ENCODE measurements at places on chromosomes 16 and 17.

- DNase-seq: no peak
- H3K4me3 ChIP-seq: no peak overlapping the region
- no peaks in the 10 kb centered on the region for H3K27me3 ChIP-seq
- no peaks in the 10 kb centered on the region for H3K36me3 ChIP-seq
- H3K27ac ChIP-seq: no peak overlapping the region
- no peaks in the 10 kb centered on the region for H3K4me1 ChIP-seq
These were observed 298.0 kb upstream of the PMFBP1 start for GRCh38 chr16:72469932-72470331.

DNA sequence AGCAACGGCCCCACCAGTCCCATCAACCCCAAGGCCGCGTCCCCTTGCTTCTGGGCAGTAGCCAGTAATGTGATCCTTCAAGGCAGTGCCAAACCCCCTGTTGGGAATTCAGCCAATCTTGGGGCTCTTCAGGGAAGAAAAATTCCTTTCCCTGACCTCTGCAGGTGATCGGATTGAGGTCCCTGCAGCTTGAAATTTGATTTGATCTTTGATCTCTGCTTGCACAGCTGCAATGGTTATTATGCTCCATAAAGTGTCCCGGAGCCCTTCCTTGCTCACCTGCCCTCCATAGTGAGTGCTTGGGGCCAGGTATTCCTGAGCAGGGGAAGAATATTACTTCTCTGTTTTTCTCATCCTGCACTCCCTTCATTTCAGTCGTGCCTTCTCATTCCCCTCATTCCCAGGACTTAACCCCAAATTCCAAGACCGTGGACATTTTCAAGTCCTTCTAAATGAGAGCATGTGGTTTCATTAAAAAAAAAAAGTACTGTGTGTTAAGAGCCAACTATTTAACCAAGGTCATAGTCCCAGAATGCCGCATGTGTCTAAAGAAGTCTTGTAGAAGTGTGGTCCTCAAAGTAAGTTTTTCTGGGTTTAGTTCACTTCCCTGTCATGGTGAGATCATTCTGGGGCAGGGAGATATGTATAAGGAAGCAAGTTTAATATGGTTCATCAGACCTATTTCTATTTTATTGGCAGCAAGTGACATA is 56.3 kb downstream of the SOX9 start:
- peaks cover 9% of the 10 kb centered on the region for H3K27me3 ChIP-seq
- H3K4me1 ChIP-seq: no peaks in the 10 kb centered on the region

- peaks cover 11% of the 10 kb centered on the region for H3K27me3 ChIP-seq
- H3K27ac ChIP-seq: no peak overlapping the region
- H3K36me3 ChIP-seq: no peaks in the 10 kb centered on the region
These were observed 25.3 kb upstream of the MTMR4 start for GRCh38 chr17:58539698-58540097.

DNA sequence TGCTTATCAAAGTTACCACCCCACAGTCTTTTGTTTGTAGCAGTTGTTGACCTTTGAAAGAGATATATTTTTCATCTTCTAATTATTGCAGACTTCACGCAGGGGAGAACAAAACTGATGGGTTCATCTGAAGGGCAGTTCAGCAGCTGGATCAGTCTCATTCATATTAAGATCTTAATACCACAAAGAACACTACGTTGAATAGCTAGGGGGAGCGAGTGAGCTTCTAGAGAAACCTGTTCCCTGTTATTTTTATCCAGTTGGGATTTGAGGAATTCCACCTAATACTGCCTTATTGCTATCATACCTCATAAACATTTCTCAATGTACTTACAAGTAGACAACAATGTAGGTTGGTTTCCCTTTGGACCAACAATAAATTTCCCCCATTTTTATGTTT is 306.1 kb upstream of the KIF2B start:
- no peak overlapping the region for H3K4me3 ChIP-seq
- DNase-seq: no peak
- H3K27me3 ChIP-seq: no peaks in the 10 kb centered on the region
- H3K36me3 ChIP-seq: no peaks in the 10 kb centered on the region

DNA sequence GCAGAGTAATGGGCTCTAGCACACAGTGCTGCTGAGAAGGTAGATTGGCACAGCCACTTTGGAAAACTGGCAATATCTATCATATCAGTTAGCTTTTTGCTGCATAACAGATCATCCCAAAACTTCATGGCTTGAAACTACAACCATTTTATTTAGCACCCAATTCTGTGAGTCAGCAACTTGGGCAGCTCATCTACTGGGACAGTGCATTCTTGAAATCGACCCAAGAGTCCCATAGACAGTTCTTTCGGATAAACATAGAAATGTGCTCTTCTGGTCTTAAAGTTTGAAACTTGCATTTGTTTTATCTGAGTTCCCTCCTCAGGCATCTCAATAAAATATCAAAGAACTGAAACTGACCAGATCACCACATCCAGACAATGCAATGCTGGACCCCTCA is 76.7 kb downstream of the CEP112 start:
- H3K27ac ChIP-seq: no peak overlapping the region
- peaks cover 2% of the 10 kb centered on the region for H3K36me3 ChIP-seq
- no peaks in the 10 kb centered on the region for H3K27me3 ChIP-seq

DNA sequence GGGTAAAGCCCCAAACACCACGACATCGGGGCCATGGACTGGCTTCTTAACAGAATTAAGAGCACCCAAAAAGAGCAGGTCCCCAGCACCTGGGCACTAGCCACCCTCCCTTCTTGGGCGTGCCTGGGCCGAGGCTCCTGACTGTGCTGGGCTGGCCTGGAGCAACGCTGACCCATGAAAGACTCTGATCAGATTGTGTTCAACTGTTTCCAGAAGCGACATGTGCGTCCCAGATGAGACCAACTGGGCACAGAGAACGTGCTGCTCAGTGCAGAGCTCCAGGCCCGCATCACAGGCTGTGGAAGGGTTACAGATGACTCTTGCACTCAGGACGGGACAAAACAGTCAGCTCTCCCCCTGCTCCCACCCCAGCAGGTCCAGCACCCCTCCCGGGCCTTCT is 100.7 kb downstream of the KCNJ12 start:
- H3K4me1 ChIP-seq: no peaks in the 10 kb centered on the region
- peaks cover 4% of the 10 kb centered on the region for H3K36me3 ChIP-seq
- no peak for DNase-seq
- no peak overlapping the region for H3K4me3 ChIP-seq

- peaks cover 65% of the 10 kb centered on the region for H3K27me3 ChIP-seq
- H3K36me3 ChIP-seq: no peaks in the 10 kb centered on the region
- peak overlapping the region; percentile 79 for H3K4me3 ChIP-seq
- peaks cover 12% of the 10 kb centered on the region for H3K4me1 ChIP-seq
- H3K27ac ChIP-seq: peak overlapping the region; percentile 6
- DNase-seq: peak; percentile 11
These were observed 1.1 kb downstream of the GJC1 start for GRCh38 chr17:44828919-44829522.

- no peaks in the 10 kb centered on the region for H3K27me3 ChIP-seq
- peak overlapping the region; percentile 43 for H3K27ac ChIP-seq
- peaks cover 25% of the 10 kb centered on the region for H3K4me1 ChIP-seq
These were observed 149.7 kb downstream of the RPTOR start for GRCh38 chr17:80694085-80694991.

DNA sequence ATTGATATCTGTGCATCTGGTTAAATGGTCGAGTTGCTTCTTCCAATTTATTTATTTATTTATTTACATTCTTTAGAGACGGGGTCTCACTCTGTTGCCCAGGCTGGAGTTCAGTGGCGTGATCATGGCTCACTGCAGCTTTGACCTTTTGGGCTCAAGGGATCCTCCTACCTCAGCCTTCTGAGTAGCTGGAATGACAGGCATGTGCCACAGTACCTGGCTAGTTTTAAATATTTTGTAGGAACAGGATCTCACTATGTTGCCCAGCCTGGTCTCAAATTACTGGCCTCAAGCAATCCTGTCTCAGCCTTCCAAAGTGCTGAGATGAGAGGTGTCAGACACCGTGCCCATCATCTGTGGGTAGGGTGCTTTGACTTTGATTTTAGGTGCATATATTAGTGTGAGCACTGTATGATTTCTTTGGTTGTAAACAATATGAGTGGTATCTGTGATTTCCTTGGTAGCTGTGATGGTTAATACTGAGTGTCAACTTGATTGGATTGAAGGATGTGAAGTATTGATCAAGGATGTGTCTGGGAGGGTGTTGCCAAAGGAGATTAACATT is 90.2 kb downstream of the BCAS3 start:
- no peaks in the 10 kb centered on the region for H3K27me3 ChIP-seq
- H3K36me3 ChIP-seq: peaks cover 34% of the 10 kb centered on the region
- H3K4me3 ChIP-seq: no peak overlapping the region

- peaks cover 17% of the 10 kb centered on the region for H3K27me3 ChIP-seq
- no peaks in the 10 kb centered on the region for H3K36me3 ChIP-seq
- no peak for DNase-seq
- H3K4me1 ChIP-seq: peaks cover 8% of the 10 kb centered on the region
- no peak overlapping the region for H3K4me3 ChIP-seq
These were observed 660 bp downstream of the RHBDF1 start for GRCh38 chr16:71540-72401.

- no peaks in the 10 kb centered on the region for H3K27me3 ChIP-seq
- DNase-seq: no peak
- H3K27ac ChIP-seq: no peak overlapping the region
- no peak overlapping the region for H3K4me3 ChIP-seq
- H3K36me3 ChIP-seq: no peaks in the 10 kb centered on the region
These were observed 9.3 kb downstream of the HDAC5 start for GRCh38 chr17:44113868-44114840.

GRCh38 chr16:1154291-1154886 is 1.5 kb downstream of the CACNA1H start:
- no peak for DNase-seq
- H3K27ac ChIP-seq: no peak overlapping the region
- peaks cover 4% of the 10 kb centered on the region for H3K4me1 ChIP-seq
- no peaks in the 10 kb centered on the region for H3K36me3 ChIP-seq
- no peak overlapping the region for H3K4me3 ChIP-seq

- no peak overlapping the region for H3K27ac ChIP-seq
- no peaks in the 10 kb centered on the region for H3K27me3 ChIP-seq
- no peaks in the 10 kb centered on the region for H3K36me3 ChIP-seq
These were observed 31.5 kb downstream of the PIPOX start for GRCh38 chr17:29074488-29074887.

DNA sequence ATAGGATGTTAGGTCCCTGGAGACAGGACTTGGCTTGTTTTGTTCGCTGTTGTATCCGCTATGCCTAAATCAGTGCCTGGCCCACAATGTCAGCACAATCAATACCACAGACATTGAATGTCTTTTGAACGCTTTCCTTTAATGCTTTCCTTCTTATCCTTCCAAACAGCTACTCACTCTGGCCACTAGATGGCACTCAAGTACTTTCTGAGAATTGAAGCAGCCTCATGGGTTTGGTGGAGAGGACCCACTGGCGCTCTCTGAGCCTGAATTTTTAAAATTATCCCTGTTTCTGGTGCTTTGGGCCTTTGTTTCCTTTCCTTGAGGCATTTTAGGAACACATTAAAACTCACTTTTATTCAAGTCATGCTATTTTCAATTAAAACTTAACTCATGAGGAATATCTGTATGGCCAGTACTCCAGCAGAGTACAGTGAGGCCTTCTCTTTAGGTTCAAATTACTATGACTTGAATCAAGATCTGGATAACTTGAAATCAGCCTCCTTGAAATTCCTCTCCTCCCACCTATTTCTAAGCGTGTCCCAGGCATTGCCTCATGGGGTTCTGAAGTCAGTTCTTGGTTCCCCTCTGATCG is 3.2 kb upstream of the NLRP1 start:
- no peaks in the 10 kb centered on the region for H3K27me3 ChIP-seq
- H3K4me3 ChIP-seq: peak overlapping the region; percentile 35
- H3K36me3 ChIP-seq: no peaks in the 10 kb centered on the region
- DNase-seq: peak; percentile 83
- H3K4me1 ChIP-seq: peaks cover 42% of the 10 kb centered on the region
- peak overlapping the region; percentile 91 for H3K27ac ChIP-seq

GRCh38 chr17:44965481-44966234 is 2.4 kb downstream of the C1QL1 start:
- H3K27ac ChIP-seq: no peak overlapping the region
- peaks cover 31% of the 10 kb centered on the region for H3K4me1 ChIP-seq
- no peak for DNase-seq
- peaks cover 31% of the 10 kb centered on the region for H3K27me3 ChIP-seq
- peaks cover 6% of the 10 kb centered on the region for H3K36me3 ChIP-seq

- peak overlapping the region; percentile 76 for H3K4me3 ChIP-seq
- H3K27ac ChIP-seq: no peak overlapping the region
- H3K36me3 ChIP-seq: no peaks in the 10 kb centered on the region
- DNase-seq: no peak
- H3K4me1 ChIP-seq: peaks cover 20% of the 10 kb centered on the region
- H3K27me3 ChIP-seq: peaks cover 40% of the 10 kb centered on the region
These were observed 986 bp downstream of the FA2H start for GRCh38 chr16:74773446-74774222.

- peaks cover 17% of the 10 kb centered on the region for H3K4me1 ChIP-seq
- H3K27ac ChIP-seq: no peak overlapping the region
- peak overlapping the region; percentile 72 for H3K4me3 ChIP-seq
- peak; percentile 71 for DNase-seq
These were observed 1.0 kb upstream of the SDK2 start for GRCh38 chr17:73645050-73645871.

DNA sequence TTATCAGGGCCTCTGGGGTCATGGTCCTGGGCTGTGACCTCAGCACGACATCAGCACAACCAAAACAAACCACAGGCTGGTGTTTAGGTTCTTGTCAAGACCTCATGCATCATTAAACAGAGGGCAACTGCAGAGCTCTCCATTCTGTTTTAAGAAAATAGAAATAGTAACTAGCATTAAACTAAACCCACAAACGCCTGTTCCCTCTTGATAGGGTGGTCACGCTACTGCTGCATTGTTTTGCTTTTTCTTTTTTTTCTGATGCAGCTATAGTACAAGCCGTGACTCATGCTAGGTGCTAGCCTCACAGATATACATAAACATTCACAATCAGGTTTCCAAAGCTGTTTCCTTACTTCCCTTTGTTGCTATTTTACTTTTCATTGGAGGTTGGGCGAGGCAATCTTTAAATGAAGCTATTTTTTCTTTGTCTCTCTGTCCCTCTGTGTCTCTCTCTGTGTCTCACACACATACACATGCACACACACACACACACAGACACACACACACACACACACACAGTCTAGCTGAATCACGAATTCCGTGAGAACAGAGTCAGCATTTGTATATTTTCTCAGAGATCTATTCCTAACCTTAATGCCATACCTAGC is 310.3 kb downstream of the CDH13 start:
- no peak overlapping the region for H3K27ac ChIP-seq
- no peaks in the 10 kb centered on the region for H3K4me1 ChIP-seq
- peaks cover 2% of the 10 kb centered on the region for H3K36me3 ChIP-seq
- DNase-seq: no peak
- H3K4me3 ChIP-seq: no peak overlapping the region

DNA sequence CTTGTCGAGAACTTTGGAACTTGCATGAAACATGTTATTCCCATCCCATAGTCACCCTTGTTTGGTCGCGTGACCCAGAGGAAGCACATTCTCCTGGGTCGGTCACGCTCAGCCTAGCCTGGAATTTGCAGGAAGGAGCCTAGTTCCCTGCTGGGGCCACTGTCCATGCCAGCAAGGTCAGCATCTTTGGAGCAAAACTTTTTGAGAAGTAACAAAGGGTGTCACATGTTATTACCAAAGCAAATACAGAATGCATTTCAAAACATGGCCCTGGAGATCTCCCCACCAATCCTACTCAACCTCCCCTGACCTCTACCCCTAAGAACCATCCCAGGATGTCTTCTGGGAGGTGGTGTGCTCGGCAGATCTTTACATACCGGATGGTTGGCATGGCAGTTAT is 26.2 kb upstream of the IRF8 start:
- DNase-seq: no peak
- H3K36me3 ChIP-seq: peaks cover 3% of the 10 kb centered on the region
- peak overlapping the region; percentile 30 for H3K27ac ChIP-seq
- H3K4me3 ChIP-seq: no peak overlapping the region

Data from naive thymus-derived CD8-positive, alpha-beta T cell (primary cell).